ENCODE measurements at places on chromosomes 1 and 21.
A peak's percentile ranks its signal among the peaks of the same experiment; 100 is the strongest.

GRCh38 chr21:45541221-45542039, 810 bp downstream of the SLC19A1 start:
- DNase-seq = peak; percentile 31

- DNase-seq = no peak
Measured at GRCh38 chr1:73948055-73948454, 249.9 kb downstream of the LRRIQ3 start.

- no peak for DNase-seq
Measured at GRCh38 chr1:175081983-175082382, 14.3 kb downstream of the TNN start.

DNA sequence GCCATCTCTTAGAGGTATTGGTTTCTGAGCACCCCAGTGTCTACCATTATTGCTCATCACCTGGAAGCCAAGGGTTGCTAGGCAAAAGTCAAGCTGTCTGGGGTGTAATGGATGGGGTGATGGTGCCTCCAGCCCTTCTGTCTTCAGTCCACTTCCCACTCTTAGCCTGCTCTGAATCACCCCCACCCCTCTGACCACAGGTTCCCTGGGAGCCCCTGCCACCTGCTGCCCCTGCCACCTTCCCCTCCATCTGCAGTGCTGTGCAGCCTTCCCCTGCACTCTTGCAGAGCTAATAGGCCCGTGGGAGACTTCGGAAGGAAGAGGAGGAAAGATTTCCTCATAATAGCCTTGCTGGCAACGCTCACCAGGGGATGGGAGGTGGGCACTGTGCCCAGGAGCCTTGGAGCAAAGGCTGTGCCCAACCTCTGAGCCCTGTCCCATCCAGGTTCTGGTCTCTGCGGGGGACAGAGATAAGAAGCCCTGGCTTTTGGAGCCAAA, 35.5 kb downstream of the CAPN2 start:
- no peak for DNase-seq

- no peak for DNase-seq
Measured at GRCh38 chr1:10171105-10171767, 39.1 kb upstream of the KIF1B start.

GRCh38 chr1:233086961-233087881, 136.8 kb downstream of the NTPCR start:
- no peak for DNase-seq

GRCh38 chr1:170675865-170676264, 11.9 kb downstream of the PRRX1 start:
- no peak for DNase-seq

DNA sequence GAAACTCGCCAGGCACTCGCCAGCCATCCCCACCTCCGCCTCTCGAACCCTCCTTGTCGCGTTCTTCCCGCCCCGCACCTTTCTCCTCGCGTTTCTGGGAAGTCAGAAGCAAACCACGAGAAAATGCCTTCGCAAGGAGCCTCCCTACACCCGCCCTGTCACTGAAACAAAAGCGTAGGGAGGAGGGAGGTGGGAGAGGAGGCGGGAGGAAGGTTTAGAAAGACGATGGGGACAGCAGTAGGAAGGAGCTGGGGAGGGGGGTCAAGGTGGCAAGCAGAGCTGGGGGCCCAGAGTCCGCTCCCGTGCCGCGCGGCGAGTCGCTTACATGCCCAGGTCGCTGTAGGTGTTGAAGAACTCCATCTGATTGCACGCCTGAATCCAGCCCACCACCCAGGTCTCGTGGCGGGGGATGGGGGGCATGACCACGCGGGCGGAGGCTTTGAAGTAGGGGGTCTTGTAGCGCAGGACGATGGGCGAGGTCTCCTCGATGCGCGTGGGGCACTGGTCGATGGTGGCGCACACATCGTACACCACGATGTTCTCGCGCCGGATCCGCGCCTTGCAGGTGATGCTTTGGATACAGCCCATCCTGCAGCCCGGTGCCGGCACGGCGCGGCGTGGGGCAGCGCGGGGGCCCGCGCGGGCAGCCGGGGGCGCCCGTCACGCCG, 1.0 kb downstream of the FAM78B start:
- DNase-seq = no peak

DNA sequence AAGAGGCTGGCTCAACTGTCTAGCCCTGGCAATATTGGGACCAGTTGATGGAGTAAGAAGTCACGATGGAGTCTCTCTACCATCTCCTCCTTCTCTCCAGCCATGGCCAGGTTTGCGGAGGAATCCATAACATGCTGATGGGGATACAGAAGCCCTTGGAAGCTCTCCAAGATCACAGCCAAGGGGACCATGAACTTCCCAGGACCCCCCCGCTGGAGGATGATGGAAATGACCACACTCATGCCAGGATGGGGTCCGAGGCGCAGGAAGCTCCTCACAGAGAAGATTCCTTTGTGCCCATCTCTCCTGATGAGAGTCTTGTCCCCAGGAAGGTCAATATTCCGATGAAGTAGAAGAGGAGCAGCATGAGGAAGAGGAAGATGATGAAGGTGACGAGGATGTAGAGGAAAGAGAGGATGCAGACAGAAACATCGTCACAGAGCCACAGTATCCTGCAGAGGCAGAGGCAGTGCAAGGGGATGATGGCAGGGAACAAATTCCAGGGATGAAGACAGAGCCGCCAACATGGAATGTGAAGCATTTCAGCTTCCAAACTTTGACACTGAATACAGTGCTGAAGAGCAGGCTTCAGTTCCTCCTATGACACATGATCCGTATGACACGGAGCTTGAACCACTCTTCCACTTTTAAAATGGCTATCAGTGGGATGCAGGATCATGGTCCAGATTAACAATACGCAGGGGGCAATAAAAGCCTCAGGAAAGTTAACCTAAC, 57.9 kb upstream of the EDN2 start:
- DNase-seq = no peak

GRCh38 chr1:14706631-14707030, 108.1 kb downstream of the KAZN start:
- no peak for DNase-seq

DNA sequence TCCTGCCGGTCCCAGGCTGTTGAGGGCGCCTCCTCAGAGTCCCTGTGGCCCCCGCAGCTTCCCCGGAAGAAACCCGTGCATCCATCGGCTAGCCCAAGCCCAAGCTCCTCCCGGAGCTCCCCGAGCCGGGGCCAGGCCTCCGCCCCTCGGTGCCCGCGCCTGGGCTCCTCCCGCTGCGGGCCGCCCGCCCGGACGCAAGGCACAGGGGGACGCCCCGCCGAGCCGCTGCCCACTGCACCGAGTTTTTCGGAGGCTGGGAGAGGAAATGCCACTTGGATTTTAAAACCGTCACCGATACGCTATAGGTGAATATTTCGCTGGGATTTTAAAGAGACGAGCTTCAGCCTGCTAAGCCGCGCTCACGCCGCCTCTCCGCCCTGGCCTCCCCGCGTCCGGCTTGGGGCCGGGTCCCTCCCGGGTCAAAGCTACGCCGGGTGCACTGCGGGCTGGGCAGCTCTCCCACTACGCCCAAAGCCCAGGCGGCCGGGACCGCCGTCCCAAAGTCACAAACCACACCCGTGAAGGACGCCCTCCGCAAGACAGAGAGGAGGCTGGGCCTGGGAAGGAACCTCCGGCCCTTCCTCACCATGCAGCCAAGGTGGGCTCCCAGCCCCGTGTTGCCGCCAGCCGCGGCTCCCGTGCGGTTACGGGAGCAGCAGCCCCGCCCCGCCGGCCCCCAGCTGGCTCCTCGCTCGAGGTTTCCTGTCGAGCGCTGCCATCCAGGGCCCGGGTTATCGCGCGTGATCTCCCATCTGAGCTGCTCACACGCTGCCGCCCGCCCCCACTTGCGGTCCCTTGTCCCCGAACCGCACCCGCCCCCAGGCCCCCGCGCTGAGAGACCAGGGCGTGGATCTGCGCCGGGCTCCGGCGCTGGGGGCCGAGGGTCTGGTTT, 63.2 kb downstream of the CD247 start:
- peak; percentile 19 for DNase-seq

DNA sequence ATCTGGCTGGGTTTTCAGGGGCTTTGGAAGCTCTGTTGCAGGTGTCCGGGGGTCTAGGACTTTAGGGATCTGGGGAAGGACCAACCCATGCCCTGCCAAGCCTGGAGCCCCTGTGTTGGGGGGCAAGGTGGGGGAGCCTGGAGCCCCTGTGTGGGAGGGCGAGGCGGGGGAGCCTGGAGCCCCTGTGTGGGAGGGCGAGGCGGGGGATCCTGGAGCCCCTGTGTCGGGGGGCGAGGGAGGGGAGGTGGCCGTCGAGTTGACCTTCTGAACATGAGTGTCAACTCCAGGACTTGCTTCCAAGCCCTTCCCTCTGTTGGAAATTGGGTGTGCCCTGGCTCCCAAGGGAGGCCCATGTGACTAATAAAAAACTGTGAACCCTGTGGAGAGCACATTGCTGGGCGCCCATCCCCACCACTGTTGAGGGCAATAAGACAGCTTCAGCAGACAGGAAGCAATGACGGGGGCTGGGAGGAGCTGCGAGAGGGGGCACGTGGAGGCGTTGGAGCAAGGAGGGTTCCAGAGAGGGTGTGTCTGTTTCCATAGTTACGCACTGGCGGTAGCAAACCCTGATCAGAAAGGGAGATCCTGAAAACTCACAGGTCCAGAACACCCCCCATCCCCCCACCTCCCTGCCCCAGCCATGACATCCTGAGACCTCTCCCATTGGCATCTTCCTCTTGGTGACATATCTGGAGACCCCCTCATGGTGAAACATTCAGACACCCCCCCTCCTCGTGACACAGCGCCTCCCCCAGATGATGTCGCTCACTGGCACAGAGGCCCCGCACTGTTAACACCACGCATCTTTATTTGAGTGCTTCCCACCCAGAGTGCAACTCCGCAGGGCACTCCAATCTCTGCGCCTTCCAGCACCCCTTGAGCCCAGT, 8.4 kb downstream of the MYBPH start:
- DNase-seq = no peak

- no peak for DNase-seq
Measured at GRCh38 chr1:170661646-170662411, 2.1 kb upstream of the PRRX1 start.

- no peak for DNase-seq
Measured at GRCh38 chr1:11339346-11340232, 66.6 kb downstream of the UBIAD1 start.

GRCh38 chr21:25461725-25462124, 145.6 kb downstream of the MRPL39 start:
- no peak for DNase-seq

GRCh38 chr1:154767315-154768240, 102.5 kb downstream of the KCNN3 start:
- no peak for DNase-seq

DNA sequence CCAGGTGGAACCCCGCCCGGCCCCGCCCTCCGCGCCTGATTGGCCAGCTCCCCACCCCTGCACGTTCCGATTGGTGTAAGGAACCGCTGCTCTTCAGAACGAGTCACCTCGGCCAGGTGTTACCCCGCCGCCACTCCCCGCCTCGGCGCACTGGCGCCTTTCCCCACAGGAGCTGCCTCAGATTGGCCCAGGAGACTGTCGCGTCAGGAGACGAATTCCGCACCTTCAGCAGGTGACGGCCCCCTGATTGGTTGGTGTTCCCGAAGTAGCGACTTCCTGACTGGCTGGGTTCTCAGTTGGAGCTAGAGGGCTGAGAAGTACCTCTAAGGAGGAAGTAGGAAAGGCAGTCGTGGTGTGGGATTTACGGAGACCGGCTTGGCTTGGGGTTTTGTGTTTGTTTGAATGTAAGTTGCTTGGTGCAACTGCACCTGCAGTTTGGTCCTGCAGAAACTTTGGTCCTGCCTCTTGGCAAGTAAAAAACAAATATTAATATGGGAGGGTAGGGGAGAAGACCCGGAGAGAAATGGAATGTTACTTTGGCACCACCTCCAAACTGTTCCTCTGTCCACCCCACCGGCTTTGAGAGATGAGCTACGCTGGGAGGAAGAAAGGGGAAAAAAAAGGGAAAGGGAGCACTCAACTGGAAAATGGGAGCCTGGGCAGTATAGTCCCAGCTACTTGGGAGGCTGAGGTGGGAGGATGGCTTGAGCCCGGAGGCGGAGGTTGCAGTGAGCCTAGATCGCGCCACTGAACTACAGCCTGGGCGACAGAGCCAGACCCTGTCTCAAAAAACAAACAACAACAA, 415 bp upstream of the F11R start:
- no peak for DNase-seq

DNA sequence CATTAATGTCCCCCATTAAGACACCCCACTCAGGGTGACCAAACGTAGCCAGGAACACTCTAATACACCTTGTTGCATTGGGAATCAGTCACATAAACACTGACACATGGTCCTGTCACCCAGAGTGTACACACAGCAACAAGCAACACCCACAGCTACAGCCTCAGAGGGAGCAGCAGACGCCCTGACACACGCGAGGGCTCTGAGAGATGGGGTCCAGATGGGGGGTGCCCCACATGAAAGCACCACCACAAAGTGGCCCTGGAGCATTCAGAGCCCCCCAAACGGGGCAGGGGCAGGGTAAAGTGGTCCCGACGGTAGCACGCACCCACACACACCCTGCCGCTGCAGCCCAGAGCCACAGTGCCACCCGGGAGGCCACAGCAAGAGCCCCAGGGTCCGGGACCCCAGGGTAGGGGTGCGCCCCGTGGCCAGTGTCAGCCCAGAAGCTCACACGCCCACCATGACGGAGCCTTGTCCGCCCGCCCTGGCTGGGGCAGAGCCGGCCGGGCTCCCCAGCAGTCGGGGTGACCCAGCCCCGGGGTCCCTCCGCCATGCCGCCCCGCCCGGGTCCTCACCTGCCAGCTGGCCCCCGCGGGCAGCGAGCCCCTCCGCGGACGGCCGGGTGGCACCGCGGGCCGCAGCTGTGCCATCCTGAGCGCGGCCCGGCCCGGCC, 47.3 kb downstream of the RAP1GAP start:
- DNase-seq = no peak
